ENCODE measurements at places on chromosomes 7 and 10.

GRCh38 chr7:21253740-21254687, 173.9 kb upstream of the SP4 start:
- peak; percentile 19 for DNase-seq

DNA sequence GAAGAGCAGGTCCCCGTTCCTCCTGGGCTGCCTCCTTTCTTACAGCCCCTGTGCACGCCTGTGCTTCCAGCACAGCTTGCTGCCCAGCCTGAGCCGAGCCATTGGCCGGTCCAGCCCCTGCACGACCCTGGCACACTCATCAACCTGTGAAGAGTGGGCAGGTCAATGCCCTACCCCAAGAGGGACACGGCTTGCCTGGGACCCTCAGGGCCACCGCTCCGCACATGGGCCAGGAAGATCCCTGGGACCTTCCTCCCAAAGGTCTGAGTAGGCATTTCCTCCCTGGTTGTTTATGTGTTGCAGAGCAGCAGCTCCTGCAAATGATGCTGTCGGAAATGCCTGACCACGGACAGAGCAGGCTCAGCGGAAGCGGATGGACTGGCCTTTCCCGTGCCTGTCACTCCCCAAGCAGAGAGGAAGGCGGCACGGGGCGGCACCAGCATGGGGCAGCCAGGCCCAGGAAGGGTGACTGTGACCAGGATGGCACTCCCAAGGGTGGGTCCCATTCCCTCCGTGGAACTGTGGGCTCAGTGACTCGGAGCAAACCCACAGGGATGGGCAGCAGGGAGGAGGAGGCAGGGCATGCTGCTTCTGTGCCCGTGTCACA, 252.5 kb downstream of the TNS3 start:
- no peak for DNase-seq

- no peak for DNase-seq
Observed at GRCh38 chr10:11962176-11962575, 80.4 kb downstream of the UPF2 start.

- DNase-seq: no peak
Observed at GRCh38 chr10:59382831-59383295, 20.5 kb upstream of the FAM13C start.

DNA sequence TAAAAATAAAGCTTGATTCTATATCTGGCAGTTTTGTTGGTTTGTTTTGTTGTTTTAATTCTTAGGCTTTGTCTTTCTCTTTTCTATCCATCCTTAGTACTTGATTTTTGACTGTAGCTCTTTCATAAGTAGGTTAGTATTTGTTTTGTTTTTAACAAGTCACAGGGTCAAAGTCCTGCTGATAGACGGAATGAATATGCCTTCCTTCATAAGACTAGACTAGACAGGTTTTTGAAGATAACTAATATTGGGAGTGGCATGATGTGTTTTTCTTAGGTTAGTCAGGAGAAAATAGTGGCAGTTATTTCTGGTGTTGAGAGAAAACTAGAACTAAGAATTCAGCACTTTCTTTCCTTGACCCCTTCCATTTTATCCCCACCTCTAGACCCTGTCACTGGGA, 50.4 kb downstream of the CASD1 start:
- DNase-seq: no peak

DNA sequence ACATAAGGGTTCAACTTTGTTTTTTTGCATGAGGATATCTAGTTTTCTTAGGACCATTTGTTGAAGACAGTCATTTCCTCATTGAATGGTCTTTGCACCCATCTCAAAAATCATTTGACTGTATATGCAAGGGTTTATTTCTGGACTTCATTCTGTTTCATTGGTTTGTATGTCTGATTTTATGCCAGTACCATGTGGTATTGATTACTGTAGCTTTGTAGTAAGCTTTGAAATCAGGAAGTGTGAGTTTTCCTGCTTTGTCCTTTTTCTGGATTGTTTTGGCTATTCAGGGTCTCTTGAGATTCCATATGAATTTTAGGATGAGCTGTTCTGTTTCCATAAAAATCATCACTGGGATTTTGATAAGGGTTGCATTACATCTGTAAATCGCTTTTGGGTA, 63.9 kb downstream of the SND1 start:
- DNase-seq: no peak

All from amygdala (tissue), 56 donors.